Spinal cord (tissue), 10 donors: ENCODE measurements at places on chromosomes 4 and X.

DNA sequence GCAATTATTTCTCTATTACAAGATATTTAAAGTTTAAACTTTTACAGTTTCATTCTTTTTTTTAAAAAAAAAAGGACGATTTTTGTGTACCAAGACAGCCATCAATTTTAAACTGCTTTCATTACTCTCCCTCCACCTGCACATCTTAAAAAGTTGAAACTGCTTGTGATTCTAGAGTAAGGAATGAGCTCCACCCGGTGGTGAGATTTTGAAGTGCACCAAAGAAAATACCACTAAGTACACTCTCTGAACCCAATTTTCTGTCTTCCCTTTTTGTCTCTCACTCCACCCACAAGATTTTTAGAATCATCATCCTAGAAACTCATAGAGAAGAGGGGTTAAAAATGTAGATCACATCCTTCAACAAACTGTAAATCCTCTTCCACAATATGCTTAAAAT, 91.3 kb upstream of the WDR44 start:
- no peaks in the 10 kb centered on the region for H3K27me3 ChIP-seq
- H3K27ac ChIP-seq = no peak overlapping the region
- DNase-seq = no peak
- no peaks in the 10 kb centered on the region for H3K4me1 ChIP-seq
- H3K4me3 ChIP-seq = no peak overlapping the region
- H3K36me3 ChIP-seq = no peaks in the 10 kb centered on the region

DNA sequence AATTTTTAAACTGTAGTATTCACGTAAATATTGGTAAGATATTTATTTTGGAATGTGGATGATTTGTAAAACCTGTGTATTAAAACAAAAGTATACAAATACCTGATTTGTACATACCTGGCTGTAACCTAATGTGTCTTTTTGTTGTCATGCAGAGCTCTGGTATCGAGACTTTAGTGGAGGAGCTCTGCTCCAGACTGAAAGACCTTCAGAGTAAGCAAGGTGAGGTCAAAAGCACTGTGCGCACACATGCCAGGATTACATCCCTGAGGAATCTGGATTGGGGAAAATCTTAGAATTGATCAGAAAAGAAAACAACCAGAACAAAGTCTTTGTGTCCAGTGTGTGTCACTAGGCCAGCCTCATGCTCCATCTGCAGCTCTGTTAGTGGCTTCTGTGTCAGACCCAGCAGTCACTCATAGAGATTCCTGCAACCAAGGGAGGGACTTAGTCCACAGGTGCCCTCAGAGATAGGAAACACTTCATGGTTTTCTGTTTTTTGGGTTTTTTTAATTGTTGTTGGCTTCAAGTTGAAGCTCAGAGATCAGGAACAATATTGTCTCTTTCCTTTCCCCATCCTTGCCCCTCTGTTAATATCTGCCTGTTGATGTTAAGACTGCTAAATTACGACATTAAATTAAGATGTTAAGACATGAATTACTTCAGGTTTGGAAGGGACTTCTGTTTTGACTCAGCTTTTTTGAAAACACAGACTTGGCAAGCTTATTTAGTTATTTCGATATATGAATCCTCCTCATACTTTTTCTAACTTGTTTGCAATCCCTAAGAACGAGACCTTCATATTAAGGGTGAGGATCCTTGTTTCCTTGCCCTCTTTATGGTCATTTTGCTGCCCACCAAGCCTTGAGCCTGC, 52.4 kb upstream of the TBC1D14 start:
- peaks cover 13% of the 10 kb centered on the region for H3K36me3 ChIP-seq
- H3K27me3 ChIP-seq = no peaks in the 10 kb centered on the region
- no peak overlapping the region for H3K27ac ChIP-seq
- DNase-seq = no peak
- H3K4me3 ChIP-seq = no peak overlapping the region

- no peak overlapping the region for H3K27ac ChIP-seq
- peaks cover 10% of the 10 kb centered on the region for H3K4me1 ChIP-seq
- no peaks in the 10 kb centered on the region for H3K36me3 ChIP-seq
- no peak for DNase-seq
- H3K27me3 ChIP-seq = peaks cover 8% of the 10 kb centered on the region
- H3K4me3 ChIP-seq = no peak overlapping the region
Observed at GRCh38 chr4:57104706-57105560, 5.3 kb downstream of the IGFBP7 start.

- no peak for DNase-seq
- H3K4me3 ChIP-seq = no peak overlapping the region
- H3K36me3 ChIP-seq = no peaks in the 10 kb centered on the region
- H3K4me1 ChIP-seq = no peaks in the 10 kb centered on the region
Observed at GRCh38 chr4:21327976-21328700, 620.4 kb downstream of the KCNIP4 start.

DNA sequence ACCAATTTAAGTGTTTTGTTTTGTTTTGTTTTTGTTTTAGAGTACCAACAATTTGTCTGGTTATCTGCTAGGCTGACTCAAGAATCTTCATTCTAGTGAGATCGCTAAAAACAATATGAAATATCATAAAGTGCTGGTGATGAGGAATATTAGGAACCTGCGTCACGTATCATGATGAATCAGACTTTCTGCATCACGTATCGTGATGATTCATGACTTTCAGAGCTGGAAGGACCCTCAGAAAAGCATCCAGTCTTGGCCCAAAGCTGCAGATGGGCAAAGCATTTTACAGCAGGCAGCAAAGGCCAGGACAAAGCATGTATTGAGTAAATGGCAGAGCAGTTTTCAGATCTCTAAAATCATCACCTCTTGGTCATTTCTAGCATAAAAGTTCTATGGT, 278.0 kb upstream of the BOD1L1 start:
- no peak overlapping the region for H3K4me3 ChIP-seq
- H3K4me1 ChIP-seq = no peaks in the 10 kb centered on the region
- no peak for DNase-seq
- H3K27me3 ChIP-seq = no peaks in the 10 kb centered on the region
- H3K36me3 ChIP-seq = no peaks in the 10 kb centered on the region
- H3K27ac ChIP-seq = no peak overlapping the region

DNA sequence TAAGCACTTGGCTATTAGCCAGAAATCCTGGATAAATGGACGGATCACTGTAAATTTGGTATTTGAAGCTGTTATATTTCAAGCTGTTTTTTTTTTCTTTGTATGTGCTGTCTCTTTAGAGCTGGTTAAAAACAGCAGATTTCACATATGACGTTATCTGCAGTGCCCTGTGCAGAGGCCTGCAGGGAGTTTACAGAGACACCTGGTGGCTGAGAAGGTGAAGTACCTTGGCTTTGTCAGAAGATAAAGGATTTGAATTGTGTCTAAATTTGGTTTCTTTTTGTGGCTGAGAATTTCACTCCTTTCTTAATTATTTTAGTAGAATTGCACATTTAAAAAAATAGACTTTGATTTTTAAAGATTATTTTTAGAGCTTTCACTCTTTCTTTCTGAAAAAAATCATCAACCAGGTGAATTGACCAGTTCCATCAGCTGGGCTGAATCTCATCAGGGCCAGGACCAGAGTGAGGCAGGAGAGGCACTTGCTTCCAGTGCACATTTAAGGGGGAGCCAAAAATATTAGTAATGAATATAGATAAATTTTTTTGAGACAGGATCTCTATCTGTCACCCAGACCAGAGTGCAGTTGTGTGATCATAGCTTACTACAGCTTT, 9.6 kb upstream of the CHRNA9 start:
- DNase-seq = no peak
- H3K27ac ChIP-seq = no peak overlapping the region
- no peak overlapping the region for H3K4me3 ChIP-seq
- no peaks in the 10 kb centered on the region for H3K27me3 ChIP-seq
- H3K4me1 ChIP-seq = no peaks in the 10 kb centered on the region

- no peak overlapping the region for H3K4me3 ChIP-seq
- H3K27ac ChIP-seq = no peak overlapping the region
- H3K27me3 ChIP-seq = no peaks in the 10 kb centered on the region
- DNase-seq = no peak
- H3K4me1 ChIP-seq = no peaks in the 10 kb centered on the region
Observed at GRCh38 chr4:85431156-85431555, 43.8 kb upstream of the ARHGAP24 start.

DNA sequence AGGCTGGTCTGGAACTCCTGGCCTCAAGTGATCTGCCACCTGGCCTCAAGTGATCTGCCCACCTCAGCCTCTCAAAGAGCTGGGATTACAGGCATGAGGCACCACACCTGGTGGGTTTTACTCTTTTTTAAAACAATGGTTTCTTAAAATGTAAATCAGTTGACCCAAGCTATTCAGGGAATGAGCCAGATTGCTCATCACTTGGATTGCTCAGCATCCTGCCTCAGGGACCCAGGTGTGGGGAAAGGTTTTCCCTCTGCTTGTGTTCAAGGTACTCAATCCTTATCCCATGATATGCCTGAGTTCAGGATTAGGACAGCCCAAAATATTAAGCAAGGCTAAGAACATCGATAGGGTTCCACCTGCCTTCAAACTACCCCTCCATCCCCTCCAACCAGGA, 67.4 kb downstream of the CHRNA9 start:
- H3K36me3 ChIP-seq = no peaks in the 10 kb centered on the region
- no peaks in the 10 kb centered on the region for H3K27me3 ChIP-seq
- H3K27ac ChIP-seq = no peak overlapping the region
- H3K4me1 ChIP-seq = no peaks in the 10 kb centered on the region
- H3K4me3 ChIP-seq = no peak overlapping the region

DNA sequence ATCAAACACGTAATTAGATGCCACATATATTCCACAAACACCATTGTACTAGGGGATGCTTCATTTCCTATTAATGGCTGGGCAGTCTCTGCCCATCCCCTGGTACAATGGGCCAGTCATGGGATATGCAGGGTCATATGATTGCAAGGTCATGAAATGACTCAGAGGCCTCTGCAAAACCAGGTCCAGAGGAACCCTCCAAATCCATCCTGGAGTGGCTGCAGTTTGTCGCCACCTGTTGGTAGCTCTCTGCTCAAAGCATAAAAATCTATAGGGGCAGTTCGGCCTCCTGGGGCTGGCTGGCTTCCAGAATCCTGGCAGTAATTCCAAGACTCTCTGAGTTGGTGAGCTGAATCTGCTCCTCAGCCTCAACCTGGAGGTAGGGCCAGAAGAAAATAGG, 22.9 kb upstream of the PUDP start:
- no peak overlapping the region for H3K27ac ChIP-seq
- no peak for DNase-seq
- H3K27me3 ChIP-seq = no peaks in the 10 kb centered on the region
- no peak overlapping the region for H3K4me3 ChIP-seq
